IPS-NIHi11 (cell line): ENCODE measurements at places on chromosomes 2 and 18.

GRCh38 chr18:24263050-24263449 is 124.2 kb downstream of the CABYR start:
- no peak for DNase-seq

DNA sequence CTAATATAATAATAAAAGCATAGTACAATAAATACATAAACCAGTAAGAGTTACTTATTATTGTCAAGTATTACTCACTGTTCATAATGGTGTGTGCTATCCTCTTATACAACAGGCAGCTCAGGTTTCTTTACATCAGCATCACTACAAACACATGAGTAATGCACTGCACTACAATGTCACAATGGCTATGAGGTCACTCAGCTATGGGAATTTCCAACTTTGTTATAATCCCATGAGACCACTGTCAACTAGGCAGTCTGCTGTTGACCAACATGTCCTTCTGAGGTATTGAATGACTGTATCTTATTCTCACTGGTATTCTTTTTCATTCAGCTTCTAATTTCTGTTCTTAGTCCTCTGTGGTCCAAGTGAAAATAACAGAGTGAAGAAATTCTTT is 250.4 kb upstream of the DSEL start:
- DNase-seq, result no peak

- no peak for DNase-seq
Measured at GRCh38 chr2:119730671-119731177, 29.0 kb upstream of the PTPN4 start.

DNA sequence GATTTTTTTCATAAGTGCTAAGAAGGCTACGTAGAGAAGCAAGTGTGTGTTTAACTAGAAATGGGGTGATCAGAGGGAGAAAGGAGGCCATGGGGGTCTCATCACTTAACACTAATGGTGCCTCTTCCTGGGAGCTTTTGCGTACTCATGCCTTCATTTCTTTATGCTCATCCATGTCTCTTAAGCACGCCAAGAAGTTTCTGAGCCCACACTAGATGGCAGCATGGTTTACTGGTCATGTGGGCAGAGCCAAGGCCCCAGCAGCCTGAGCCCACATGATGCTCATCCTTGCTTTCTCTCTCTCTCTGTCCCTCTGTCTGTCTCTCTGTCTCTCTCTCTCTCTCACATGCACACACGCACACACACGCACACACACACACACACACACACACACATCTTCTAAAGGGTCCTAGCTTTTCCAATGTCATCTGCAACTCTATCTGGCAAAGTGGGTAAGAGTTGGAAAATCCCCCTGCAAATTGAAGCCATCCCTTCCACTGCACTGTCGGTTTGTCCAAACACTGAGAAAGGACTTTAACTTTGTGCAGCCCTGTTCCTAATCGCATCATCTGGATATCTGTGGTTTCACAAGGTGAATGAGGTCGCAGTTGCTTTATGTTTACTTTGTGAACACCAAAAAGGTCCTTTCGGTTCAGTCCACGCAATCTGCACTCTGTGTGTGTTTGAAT is 137.1 kb upstream of the CCDC68 start:
- DNase-seq, result peak; percentile 47

GRCh38 chr2:169027234-169027633 is 3.9 kb downstream of the ABCB11 start:
- DNase-seq, result no peak

- no peak for DNase-seq
Measured at GRCh38 chr2:25088817-25089516, 47.1 kb downstream of the EFR3B start.

- DNase-seq, result no peak
Measured at GRCh38 chr18:21181766-21182165, 60.3 kb upstream of the GREB1L start.

- DNase-seq, result no peak
Measured at GRCh38 chr18:4193086-4193485, 262.0 kb downstream of the DLGAP1 start.

- DNase-seq, result no peak
Measured at GRCh38 chr2:54609647-54610046, 113.8 kb upstream of the EML6 start.

GRCh38 chr2:216925636-216926366 is 65.9 kb upstream of the TNP1 start:
- no peak for DNase-seq

- no peak for DNase-seq
Measured at GRCh38 chr18:40652321-40652720, 1302.7 kb upstream of the PIK3C3 start.
